ENCODE measurements at places on chromosomes 1 and 21.

DNA sequence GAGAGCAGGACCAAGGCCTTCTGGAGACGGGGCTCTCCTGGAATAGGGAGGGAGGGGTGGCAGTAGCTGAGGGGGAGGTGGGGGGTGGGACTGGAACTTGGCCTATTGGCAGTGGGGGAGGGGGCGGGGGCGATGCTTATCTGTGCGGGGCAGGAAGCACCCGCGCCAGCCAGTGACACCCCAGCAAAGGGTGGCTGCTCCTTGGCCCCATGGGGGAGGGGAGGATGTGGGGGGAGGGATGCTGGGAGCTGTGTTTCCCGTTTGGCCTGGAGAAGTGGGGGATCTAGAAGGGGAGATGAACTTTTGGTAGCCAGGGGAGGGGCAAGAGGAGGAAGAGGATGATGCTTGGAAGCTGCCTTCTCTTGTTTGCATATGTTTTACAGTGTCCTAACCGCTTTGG, 11.0 kb downstream of the ZBTB7B start:
- no peak for DNase-seq

- peak; percentile 88 for DNase-seq
These were observed 826 bp downstream of the LAPTM5 start for GRCh38 chr1:30756545-30757351.

DNA sequence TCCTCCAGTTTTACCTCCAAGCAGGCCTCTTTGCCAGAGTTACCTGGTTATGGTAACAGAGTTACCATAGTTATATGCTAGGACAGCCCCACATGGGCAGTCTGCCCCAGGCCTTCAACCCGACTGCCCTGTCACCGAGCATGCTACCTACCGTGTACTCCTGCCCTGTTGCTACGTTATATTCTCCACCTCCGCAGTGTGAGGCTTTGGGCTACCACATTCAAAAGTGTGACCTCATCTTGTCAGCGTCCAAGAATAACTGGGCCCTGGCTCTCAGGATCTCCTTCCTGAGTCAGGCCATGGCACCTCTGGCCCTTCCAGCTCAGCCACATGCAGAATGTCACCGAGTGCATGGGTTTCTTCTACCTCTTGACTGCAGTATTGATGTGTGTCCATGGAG, 8.9 kb downstream of the MAPKAPK2 start:
- no peak for DNase-seq

DNA sequence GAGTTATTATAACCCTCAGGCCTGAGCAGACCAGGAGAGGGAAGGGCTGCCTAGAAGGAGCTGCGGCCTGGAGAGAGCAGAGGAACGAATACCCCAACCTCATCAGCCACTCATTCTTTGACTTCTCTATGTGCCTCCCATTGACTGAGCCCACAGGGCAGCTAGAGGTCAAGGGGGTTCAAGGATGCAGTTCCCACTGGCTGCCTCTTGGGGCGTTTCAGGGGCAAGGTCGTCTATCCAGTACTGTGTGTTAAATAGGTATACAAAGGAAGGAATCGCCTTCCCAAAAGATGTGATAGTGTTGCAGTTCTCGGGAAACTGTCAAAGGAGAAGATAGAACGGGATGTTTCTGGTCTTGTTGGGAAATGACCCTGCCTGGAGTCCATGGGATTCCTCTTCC, 250.6 kb downstream of the PRDM2 start:
- DNase-seq: no peak

- DNase-seq: no peak
These were observed 68.1 kb downstream of the PAPPA2 start for GRCh38 chr1:176531036-176531435.

DNA sequence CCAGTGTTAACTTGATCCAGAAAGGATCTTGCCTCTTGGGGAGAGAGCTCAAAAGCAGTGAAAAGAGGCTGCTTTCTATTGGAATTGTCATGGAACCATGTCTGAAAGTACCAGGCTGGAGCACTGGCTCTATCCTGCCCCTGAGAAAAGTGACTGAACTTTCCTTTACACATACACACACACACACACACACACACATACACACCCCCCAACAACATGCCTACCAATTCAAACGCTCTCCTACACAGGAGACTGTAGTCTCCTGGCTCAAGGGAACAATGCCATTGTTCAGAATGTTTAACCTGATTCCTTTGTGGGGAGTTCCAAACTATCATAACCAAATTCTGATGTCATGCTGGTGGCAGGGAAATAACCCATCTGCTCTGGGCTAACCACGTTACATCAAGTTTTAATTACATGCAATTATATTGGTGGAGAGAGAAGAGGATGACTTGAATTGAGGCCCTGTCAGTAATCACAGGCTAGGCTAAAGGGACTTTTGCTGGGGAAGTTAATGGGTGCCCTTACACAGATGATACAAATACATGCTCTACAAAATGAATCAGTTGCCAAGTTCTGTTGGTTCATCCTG, 52.3 kb upstream of the DUSP10 start:
- no peak for DNase-seq

- no peak for DNase-seq
These were observed 23.8 kb upstream of the KCNA10 start for GRCh38 chr1:110542725-110543124.

GRCh38 chr1:29832471-29832870, 596.1 kb downstream of the PTPRU start:
- DNase-seq: no peak

- DNase-seq: peak; percentile 79
These were observed 170.2 kb downstream of the PLPP3 start for GRCh38 chr1:56409112-56409691.

DNA sequence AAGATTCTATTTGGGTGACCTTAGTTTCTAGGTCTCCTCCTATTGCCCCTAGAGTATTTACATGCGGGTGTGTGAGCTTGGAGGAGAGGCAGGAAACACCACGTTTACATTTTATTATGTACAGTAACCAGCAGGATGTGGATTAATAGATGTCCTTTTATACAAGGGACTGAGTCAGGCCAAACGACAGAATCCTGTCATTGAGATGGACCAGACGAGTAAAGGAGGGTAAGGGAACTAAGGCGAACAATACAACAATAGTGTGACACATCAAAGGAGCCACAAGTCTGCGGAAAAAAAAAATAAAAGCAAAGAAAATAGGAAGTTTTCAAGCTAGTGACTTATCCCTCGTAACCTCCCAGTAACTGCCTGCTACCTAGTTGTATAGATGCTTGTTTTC, 151.1 kb downstream of the GABPA start:
- DNase-seq: no peak

DNA sequence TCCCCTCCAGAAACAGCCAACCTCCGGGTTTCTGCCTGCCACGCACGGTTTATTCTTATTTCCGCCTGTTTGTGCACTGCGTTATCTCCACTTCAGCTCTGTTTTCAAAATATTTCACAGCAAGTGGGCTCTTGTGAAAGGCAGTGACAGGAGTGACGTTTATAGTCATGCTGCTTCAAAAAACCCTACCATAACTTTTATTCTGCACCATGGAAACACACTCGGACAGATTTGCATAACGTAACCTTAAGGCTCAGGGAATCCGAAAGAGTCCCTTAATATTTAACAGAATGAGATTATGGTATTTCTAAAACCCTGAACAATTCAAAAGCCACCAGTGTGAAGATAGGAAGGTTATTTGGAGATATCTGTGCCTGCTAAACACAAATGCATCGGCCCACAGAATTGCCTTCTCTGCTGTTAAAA, 782 bp upstream of the SDE2 start:
- DNase-seq: no peak

- no peak for DNase-seq
These were observed 86.2 kb downstream of the ATG4C start for GRCh38 chr1:62870148-62870547.

DNA sequence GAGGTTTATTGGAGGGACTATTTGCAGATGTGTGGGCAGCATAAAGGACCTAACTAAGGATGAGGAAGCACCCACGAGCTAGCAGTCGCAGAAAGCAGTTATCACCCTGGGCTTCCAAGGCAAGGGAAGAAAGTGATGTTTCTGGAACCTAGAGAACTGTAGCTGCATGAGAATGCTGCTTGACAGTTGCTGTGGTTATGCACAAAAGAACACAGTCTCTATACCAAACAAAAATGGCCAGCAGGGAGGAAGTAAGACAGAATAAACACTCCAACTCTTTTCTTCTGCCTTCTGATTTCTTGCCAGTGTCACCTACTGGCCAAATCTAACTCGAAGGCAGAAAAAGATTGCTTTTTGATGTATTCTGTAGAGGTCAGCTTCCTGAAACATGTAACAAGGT, 190.2 kb downstream of the RASAL2 start:
- no peak for DNase-seq

GRCh38 chr1:112027696-112028095, 38.2 kb upstream of the KCND3 start:
- DNase-seq: no peak

GRCh38 chr1:197637406-197637805, 137.9 kb downstream of the DENND1B start:
- no peak for DNase-seq

GRCh38 chr21:9738527-9738926, 782.9 kb upstream of the TPTE start:
- no peak for DNase-seq

DNA sequence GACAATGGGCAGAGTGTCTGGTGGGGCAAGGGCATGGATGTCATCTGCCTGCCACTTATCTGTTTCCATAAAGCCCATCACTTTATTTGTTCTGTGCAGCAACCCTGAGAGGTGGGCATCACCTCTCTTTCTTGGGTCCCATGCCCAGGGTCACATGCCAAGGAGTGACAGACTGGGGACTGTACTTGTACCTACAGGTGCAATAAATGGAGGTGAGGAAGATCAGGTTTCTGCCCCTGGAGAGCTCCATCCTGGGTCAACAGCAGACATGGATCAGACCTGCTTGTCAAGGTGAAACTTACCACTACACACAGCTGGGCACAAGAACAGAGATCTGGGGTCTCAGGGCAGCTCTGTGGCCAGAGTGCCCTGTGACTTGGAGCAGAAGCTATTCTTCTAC, 18.4 kb upstream of the PRDM16 start:
- no peak for DNase-seq

- DNase-seq: no peak
These were observed 28.3 kb upstream of the PEF1 start for GRCh38 chr1:31672986-31673385.

GRCh38 chr1:204924013-204924759, 53.5 kb downstream of the NFASC start:
- no peak for DNase-seq

DNA sequence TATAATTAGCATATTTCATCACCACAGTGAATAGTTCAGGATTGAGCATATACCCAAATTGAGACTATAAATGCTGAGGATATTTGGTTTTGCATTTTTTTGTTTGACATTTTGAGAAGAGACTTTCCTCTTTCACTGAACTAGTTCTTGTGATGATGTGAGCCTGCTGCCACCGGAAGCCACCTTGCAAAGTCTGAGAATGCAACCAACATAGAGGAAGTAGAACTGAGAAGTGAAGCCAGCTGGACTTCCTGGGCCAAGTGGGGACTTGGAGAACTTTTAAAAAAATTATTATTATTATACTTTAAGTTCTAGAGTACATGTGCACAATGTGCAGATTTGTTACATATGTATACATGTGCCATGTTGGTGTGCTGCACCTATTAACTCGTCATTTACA, 102.3 kb downstream of the RPE65 start:
- no peak for DNase-seq

DNA sequence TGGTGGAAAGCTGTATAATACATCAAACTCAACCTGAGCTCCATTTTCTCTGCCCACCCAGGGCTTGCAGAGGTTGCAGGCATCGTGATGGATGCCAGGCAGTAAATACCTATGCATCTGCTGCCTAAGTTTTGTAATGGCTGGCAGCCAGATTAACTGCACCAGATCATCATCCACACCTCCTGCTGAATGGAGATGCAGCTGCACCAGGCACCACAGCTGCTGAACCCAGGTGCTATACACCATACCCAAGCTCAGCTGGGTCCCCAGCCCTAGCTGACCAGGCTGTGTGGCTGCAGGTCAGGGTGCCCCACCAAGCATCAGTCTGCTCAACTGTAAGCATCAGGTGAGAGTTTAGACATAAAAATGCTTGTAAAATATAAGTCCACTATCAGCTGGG, 6.7 kb upstream of the SNAPIN start:
- no peak for DNase-seq

GRCh38 chr1:213993929-213994328, 6.2 kb downstream of the PROX1 start:
- no peak for DNase-seq

DNA sequence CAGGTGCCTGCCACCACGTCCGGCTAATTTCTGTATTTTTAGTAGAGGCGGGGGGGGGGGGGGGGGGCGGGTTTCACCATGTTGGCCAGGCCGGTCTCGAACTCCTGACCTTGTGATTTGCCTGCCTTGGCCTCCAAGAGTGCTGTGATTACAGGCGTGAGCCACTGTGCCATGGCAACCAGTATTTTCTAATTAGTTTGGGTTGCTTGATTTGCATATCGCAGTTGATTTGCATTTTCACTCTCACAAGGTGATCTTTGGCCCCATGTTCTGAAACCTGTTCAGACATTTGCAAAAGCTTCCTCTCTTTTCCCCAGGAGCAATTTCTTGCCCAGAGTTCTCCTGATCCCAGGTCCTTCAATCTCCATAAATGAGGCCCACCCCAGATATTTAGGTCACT, 1.7 kb downstream of the TOR3A start:
- DNase-seq: no peak

DNA sequence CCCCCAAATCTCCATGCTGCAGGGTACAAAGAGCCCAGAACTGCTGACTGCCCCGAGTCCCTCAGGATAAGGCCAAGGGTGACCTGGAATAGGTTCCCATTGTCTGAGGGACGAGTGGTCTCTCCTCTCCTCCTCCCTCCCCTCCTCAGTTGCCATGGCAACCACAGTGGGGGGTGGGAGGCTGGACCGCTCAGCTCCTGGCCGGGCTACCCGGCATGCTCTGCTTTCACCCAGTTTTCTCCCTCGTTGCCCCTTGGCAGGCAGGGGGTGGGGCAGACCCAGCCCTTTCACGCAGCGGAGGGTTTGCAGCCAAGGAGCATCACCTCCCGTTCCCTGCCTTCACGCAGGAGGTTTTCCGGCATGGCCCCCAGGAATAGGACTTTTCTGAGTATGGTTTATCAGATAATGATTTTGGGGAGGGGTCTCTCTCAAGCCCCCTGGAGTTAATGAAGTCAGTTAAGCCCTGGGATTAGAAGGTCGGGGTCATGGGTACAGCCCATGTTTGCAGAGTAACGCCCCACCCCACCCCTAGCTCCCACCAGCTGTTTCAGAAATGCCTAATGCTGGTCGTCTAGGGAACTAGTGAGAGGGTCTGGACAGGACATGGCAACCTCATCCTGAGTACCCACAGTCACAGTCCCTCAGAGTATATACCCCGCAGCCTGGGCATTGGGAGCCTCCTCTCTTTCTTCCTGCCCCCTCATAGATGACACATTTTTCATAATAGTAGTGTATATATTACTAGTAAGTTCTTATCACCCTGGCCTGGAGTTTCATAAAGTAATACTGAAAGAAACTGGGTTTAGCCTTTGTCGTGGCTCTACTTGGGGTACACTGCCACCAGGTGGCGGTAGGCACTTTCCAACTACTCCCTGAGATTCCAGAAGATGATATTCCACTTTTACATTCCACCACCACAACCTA, 20.7 kb downstream of the C1QB start:
- no peak for DNase-seq

DNA sequence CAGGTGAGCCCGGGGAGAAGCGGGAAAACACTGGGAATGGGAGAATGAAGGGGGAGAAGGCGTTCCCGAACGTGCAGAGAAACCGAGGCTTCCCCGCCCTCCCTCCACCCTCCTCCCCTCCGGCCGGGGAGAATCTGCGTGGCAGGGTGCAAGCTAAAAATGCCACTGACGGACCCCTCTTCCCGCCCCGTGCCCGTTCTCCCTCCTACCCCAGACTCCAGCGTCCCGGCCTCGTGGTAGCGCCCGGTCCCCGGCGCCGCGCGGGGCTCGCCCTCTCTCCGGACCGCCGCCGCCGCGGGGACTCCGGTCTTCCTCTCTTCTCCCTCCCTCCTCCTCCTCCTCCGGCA, 81.6 kb upstream of the AK4 start:
- DNase-seq: no peak
